Activated T-helper 1 cell treated with anti-CD3 and anti-CD28 coated beads, Interleukin-2, amount 50 U/mL, for 16 hours (primary cell): ENCODE measurements at places on chromosomes 5 and 9.

- DNase-seq, result no peak
Observed at GRCh38 chr5:122493091-122494021, 181.3 kb downstream of the SNCAIP start.

DNA sequence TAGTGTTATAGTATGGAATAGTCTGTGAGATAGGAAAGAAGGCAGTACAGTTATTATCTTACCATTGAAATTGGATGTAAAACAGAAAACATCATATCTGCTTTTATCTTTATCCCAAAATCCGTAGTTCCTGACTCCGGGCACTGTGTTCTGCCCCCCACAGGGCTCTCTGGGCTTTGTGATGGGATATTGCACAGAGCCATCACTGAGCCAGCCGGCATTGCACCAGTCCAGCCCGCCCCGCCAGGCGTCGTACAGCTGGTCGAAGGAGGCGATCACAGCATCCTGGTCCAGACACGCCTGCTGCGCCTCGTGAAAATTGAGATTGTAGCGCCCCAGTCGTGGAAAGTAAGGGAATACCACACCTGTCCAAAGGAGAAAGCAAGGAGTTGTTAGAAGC, 76.4 kb downstream of the HAPLN1 start:
- no peak for DNase-seq

- DNase-seq, result no peak
Observed at GRCh38 chr9:87243602-87244001, 254.1 kb upstream of the DAPK1 start.

- DNase-seq, result no peak
Observed at GRCh38 chr5:33400675-33401074, 40.1 kb upstream of the TARS1 start.

GRCh38 chr9:123999661-124000060, 11.9 kb upstream of the LHX2 start:
- no peak for DNase-seq

GRCh38 chr5:74763504-74763903, 3.4 kb downstream of the GFM2 start:
- no peak for DNase-seq

GRCh38 chr5:9534881-9535517, 10.9 kb downstream of the SEMA5A start:
- no peak for DNase-seq

DNA sequence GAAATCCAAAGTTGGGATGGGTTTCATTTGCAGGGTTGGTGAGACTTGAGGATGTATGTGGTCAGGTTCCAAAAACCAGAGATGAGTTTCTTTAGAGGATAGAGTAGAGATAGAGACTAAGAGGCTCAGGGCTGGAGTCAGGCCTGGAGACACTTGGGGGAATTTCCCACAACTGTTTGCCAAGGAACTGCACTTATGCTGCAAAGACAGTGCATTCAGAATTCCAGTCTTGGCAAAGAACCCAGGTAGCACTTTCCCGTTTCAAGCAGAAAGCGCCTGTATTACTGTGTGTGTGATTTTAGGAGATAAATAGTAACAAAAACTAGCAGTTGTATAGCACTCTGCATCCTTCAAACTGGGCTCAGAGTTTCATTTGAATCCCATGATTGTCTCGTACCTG, 55.4 kb downstream of the SNCAIP start:
- DNase-seq, result no peak

DNA sequence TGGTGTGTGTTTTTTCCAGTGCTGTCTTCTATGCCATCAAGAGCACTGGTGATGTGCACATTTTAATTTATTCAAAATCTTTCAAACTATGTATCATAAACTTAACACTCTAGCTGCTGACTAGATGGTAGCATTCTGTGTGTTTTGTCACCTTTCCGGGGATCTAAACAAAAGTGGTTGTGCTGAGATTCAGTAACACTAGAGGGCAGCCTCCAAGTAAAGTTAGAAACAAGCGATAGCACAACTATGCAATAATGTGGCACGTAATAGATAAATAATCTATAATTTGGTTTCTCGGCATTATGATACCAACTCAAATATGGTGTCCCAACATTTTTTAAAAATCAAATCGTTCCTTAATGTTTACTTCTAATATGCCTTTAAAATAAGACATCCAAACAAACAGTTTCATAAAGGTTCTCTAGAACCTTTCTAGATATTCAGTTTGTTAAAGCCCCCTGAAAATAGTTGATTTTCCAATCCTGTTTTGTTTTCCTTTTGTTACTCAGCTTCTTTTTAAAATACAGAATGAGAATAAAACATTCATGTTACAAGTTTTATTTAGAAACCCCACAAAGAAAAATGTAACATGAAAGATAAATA, 16.9 kb downstream of the SEMA6A start:
- no peak for DNase-seq

DNA sequence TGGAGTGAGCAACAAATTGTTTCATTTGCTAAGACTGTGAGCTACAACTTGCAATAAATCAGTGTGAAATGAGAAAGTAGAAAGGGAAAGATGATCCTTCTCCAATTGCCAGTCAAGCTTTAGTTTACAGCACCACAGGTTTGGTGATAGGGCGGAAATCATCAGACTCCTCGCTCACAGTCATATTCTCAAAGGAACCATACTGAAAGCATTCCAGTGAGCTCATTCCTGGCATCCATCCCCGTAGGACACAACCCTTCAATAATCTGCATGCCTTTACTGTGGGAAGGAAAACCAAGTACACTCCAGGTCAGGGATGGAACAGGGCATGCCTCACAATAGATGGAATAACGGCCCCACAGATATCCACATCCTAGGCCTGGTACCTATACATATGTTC, 80.7 kb downstream of the FSTL4 start:
- DNase-seq, result no peak

DNA sequence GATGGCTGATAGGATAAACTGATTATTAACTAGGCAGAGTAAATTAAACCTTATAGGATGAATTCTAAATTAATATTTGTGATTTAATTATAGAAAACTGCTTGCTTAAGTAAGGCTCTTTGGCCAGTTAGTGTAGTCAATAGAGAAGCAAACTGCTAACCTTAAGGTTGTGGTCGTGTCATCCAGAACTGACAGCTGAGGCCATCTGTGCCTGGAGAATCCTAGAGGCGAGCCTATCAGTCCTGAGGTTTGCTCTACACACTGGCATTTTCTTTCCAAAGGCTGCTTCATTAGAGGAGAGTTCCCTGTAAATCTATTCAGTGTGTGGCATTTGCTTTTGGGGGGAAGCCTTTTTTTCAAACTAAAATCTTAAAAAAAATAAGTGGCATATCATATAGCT, 169.2 kb downstream of the MEF2C start:
- DNase-seq, result no peak

DNA sequence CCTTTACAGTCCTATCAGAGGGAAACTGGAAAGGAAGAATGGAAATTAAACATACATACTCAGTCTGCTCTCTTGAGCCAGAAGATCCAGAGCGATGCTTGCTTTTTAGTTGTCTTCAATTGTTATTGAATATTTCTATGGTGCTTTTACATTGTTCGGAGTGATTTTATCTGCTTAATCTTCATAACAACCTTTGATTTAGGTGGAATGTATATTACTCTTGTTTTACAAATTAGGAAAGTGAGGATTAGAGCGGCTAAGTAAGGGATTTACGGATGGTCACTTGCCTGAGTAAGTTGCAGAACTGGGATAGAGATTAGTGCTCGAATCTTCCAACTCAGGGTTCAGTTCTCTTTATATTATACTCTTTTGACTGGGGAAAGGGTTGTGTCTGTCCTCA, 69.1 kb downstream of the PBX3 start:
- DNase-seq, result no peak

DNA sequence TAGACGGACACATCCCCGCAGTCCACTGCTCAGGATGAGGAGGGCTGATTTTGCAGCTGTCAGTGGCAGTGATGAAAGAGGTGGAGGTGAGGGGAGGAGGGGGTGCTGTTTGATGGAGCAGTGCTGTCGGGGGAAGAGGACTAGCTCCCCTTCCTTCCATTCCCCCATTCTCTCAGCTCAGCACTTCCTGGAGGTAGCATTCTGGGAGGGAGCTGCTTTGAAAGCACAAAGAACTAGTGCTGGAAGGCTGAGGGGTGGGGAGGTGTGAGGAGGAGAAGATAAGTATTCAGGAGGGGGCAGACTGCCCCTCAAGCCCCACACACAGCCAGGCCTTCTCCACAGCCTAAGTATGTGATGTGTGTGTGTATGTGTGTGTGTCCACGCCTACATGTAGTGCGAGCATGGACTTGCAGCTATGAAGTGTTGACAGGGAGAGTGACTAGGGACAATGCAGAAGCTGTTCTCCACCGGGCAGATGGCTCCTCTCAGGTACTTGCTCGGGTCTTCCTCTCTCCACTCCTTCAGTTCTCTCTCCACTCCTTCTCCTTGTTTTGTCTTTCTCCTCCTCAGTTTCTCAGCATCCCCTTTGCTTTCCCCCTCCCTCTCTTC, 65.5 kb upstream of the HSPA9 start:
- no peak for DNase-seq

- no peak for DNase-seq
Observed at GRCh38 chr5:132825033-132825833, 5.2 kb downstream of the SHROOM1 start.

DNA sequence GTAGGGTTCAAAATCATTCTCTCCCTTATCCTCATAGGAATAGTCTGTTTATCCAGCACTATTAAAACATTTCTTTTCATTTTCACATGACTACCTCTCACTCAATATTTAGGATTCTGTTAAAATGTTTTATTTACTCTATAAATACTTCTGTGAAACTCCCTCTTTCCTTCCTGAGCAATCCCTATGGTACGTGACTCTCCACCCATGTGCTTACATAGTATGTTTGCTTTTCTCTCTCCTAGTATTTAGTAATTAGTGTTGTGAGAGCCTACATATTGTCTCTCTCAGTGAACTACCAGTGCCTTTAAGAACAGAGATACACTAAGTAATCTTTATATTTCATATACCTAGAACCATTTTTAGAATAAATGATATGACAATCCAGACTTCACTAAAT, 46.0 kb downstream of the PTPRD start:
- no peak for DNase-seq

DNA sequence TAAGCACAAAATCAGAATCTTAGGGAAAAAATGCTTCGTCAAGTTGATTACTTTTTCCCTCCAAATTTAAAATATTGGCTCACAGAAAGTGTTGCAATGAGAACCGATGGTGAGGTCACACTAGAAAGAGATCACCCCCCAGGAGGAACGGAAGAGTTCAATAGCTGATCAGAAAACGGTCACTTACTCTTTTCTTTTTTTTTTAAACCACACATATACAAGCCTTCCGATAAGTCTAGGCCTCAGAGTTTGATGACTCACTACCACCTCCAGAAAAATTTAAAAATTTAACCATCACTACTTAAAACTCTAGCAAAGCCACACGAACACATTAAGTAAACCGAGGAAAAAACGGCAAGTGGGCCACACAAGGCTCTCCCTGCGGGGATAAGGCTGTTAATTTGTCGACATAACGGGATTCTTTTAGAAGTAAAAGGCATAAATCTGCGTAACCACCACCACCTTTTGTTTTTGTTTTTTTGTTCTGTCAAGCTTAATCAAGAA, 1.2 kb downstream of the SURF4 start:
- no peak for DNase-seq

GRCh38 chr5:165201369-165201768, 1696.0 kb downstream of the MAT2B start:
- DNase-seq, result no peak

- DNase-seq, result no peak
Observed at GRCh38 chr9:76562511-76562911, 103.5 kb downstream of the GCNT1 start.

DNA sequence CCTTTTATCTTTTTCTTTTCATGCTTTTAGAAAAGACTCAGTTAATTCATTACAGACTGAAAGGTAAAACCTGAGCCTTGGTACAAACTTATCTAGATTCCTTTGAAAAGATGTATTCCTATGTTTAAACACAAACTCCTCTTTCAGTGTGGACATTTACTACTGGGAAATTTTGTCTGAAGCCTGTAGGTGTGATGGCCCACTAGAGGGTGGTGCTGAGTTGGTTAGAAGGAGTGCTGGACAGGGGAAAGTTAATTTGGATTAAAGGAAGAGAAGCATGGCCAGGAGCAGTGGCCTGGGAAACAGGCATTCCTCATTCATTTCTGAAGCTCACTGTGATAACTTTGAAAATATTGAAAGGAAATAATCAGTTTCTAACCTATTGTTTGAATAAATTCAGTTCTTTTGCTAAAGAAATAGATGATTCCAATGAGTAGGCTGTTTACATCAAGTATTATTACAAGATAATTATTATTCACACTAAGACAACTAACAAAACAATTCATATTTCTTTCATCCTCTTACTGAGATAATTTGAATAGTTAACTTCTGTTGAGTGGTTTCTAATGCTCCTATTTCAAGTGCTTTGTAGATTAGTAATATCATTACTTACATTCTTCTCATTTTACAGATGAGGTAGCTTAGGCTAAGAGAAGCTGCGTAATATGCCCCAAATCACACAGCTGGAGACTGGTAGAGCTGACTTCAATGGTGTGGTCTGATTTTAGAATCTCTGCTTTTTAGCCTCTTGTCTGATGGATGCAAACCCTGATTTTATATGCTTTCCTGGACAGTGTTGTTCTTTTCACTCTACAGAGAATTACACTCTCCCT, 150.9 kb downstream of the ADGRV1 start:
- no peak for DNase-seq

DNA sequence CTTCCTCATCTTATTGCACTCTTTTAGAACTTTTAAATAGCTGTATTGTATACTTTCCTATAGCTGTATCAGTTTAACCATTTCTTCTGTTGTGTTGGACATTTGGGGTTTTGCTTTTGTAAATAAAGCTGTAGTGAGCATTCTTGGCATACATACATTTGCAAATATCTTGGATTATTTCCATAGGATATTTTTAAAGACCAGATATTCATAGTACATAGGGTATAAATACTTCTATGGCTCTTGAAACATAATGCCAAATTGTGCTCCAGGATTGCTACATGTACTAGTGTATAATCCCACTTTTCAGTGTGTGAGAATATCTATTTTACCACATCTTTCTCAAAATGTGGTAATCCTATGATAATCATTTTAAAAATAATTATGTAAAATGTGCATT, 51.2 kb downstream of the SCAMP1 start:
- DNase-seq, result no peak

GRCh38 chr5:141848744-141849414, 29.3 kb downstream of the PCDH1 start:
- no peak for DNase-seq

DNA sequence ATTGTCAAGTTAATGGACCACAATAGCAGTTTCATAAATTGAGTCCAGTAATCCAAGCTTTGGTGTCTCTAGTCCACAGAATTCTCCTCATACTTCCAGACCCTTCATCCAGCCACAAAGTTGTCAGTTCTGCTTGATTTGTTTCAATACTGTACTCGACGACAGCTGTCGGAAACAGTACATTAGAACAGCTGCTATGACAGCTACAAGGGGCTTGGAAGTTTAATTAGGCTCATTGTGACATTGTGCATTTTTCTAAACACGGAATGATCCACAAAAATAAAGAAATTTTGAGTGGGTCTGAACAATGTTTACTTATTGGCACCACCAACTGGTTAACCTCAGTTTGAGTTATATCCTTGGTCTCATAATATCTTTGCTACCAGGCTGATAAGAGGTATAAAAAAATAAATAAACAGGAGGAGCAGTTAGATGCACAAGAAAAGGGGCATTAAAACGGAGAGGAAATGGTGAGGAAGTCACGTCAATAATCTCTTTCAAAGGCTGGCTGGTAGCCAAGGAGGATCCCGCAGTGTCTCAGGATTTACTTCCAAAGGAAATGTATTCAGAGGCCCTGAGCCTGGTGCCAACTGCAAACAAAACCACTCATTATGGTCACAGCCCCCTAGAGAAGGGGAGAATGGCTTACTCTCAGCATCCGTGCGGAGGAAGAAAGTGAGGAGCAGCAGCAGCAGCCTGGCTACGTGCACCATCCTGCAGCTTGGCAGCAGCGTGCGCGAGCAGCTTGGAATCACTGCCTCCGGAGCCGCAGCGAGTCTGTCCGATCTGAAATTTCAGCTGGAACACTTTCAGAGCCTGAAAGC, 933.8 kb upstream of the DMAC1 start:
- no peak for DNase-seq
